ENCODE measurements at places on chromosomes 13 and 19. TPM values are rescaled to one million over a fixed set of nuclear protein-coding genes. Genes with fewer than 3 reads are reported as not detected.

- DNase-seq = no peak
Measured at GRCh38 chr13:79160818-79161217, 245.2 kb downstream of the RBM26 start.

Gene CAMSAP3
- total RNA-seq = 37.0 TPM

Gene KIR2DL1
- not detected for total RNA-seq

DNA sequence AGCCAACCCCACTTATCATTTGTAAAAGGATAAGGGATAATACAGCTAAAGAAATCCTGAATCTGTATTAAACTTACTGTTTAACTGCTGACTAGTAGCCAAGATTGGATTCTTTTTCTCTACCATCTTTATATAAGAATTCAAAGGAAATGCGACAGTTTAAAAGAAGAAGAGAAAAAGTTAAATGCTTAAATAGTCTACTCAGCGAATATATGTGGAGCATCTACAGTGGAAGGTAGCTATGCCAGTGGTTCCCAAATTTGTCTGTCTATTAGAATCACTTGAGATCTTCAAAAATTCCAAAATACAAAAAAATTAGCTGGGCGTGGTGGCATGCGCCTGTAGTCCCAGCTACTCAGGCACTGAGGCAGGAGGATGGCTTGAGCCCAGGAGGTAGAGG, 60.8 kb upstream of the KLF5 start:
- DNase-seq = no peak

GRCh38 chr13:50161052-50161451, 145.8 kb downstream of the KCNRG start:
- no peak for DNase-seq

DNA sequence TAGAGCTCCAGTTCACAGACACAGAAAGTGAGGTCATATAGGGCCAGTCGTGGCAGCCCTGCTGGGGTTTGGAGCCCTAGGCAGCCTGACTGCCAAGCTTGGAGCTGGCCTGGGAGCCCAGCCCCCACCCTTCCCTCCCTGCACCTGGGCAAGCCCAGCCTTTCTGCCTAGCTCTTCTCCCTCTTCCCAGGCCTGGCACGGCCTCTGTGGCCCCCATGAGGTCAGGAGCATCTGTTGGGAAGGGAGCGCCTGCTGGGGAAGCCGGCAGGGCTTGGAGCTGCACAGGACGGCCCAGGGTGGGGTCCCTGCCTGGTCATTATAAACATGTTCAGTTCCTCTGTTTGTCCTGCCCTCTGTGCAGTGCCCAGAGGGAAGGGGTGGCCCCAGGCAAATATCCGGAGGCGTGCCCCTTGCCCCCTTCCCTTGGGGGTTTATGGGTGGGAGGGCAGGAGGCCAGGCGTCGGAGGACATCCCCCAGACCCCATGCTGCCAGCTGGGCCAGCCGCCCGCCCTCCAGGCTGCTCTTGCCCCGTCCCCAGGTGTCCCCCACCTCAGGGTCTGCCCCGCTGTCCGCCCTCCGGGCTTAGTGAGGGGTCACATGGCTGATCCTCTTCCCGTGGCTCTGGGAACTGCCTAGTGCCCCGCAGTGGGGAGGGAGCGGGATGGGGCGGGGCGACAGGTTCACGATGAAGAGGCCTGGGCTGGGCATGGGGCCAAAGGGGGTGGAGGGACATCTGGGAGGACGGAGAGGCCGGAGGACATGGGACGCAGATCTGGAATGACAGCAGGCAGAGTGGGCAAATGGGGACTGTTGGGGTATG, 30.0 kb upstream of the NCCRP1 start:
- DNase-seq = peak; percentile 97

DNA sequence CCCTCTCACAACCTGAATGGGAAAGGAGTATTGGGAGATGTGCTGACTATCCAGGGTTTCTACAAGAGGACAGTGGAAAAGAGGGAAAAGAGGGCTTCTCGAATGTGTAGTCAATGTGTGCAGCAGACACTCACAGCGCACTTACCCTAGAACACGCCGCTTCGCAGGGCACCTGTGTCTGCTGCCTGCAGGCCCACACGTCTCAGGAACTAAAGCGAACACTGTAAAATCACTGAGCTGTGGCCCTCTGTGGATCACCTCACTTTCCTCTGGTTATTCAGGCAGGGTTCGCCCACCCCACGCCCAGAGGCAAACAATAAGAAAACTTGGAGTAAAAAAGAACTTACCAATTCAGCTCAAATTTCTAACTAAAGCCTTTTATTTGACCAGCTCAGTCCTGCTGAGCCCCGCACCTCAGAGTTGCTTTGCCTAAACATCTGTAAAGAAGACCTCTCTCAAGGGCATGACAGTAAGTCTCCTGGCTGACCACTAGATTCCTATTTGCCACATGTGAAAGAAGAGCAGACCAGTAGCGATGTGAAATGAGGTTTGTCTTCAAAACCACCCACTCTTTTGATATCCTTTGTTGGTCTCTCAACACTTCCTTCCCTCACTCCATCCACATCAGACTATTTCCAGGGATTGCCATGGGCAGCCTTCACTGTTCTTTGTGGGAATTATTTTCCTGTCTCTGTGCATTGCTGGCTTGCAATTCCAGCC, 19.3 kb upstream of the DOCK9 start:
- no peak for DNase-seq

DNA sequence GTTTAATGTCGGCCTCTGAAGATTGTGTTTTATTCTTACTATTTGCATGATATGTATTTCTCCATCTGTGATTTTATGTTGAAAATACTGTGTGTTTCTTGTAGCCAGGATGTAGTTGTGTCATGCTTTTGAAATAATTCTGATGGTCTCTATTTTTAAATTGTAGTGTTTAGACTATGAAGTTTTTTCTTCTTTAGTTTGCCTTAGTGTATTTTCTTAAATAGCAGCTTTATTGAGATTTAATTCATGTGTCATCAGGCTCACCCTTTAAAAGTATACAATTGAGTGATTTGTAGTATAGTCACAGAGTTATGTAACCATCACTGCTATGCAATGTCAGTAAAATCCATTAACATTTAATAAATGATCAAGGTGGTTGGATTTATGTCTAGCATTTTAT, 74.5 kb downstream of the PCCA start:
- no peak for DNase-seq

- peak; percentile 27 for DNase-seq
Measured at GRCh38 chr19:12668932-12669269, 2.3 kb downstream of the WDR83 start.

DNA sequence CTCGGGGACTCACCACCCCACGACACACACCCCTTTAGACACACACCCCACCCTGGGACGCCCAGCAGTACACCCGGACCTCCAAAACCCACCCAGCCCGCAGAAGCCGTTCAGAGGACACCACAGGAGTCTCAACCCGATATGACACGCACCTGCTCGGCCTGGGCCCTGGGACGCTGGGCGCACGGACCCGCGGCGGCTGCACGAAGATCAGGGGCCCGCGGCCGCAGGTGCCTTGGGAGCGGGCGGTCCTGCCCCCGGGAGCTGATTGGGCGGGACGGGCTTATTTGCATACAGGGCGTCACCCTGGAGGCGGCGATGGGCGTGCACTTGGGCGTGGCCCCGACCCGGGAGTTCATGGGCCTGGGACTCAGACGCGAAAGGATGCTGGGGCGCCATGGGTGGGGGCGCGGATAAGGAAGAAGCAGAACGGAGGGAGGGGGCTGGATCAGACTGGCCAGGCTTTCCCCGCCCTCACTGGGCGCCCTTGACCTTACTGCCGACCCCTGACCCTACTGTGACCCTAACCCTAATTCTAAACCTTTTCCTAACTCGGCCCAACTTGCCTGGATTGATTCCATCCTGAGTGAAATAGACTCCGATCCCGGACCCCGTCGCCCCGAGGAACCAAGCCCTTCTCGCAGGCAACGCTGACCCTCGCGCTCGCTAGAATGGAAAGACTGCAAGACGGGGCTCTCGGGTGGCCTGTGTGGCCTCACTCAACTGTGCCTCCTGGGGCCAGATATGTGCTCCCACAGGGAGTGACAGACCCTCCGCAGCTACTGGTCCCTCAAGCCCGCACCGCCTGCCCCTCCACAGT, at the start of gene MEF2B:
Gene MEF2B (minus strand): TSS at position 211 of the 820 bp plus-strand sequence. CDS start 19,528 bp downstream, outside the sequence.
- DNase-seq = peak; percentile 38

Gene SLC7A10
- not detected for total RNA-seq

Gene IRGC
- total RNA-seq = 0.08 TPM

Gene ZNF71
- not detected for total RNA-seq

DNA sequence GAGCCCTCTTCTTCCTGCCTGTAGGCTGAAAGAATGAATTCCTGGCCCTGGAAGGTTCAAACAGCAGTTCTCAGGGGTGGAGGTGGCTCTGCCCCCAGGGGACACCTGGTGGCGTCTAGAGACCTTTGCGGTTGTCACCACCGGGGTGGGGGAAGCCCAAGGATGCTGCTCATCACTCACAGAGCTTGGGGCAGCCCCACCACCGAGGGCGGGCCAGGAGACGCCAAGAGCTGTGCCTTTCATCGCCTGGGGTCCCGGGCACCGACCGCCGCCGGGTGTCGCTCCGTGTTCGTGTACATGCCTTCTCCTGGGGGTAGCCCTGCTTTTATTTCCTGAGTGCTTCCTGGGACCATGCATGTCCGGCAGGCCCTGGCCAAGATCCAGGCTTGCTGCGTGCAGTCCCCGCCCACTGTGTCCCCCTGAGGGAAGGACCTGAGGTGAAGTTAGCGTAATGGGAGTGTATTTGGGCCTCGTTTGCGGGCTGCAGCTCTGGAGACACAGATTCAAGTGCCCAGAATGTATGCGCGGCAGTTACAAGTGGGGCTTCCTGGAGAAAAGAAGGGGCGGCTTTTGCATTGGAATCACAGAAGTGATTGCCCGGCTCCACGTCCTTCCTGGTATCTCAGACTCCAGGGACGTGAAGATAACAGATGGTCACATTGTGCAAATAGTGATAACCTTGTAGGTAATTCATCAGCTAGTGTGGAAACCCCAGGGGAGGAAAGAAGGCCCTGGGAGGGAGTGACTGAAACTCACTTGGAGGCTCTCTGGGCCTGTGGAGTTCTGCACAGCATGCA, 7.8 kb downstream of the DOT1L start:
- DNase-seq = peak; percentile 22

DNA sequence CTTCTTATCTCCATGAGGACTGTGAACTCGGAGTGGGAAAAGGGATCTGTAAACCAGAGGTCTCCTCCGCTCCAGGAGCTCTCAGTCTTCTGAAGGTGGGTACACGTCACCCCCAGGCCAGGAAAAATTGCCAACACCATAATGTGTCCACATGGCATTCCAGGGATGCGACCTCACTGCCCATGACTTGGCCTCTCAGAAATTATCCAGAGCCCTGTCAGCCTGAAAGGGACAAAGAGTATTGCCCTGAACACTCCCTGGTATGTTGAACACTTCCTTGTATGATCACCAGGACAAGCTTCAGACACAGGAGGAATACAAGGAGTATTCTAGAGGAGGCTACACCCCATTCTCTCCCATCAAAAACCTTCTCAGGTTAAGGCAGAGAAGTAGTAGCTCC, 81.0 kb upstream of the SLC7A1 start:
- no peak for DNase-seq

Gene CYP4F3
- total RNA-seq = 0.89 TPM

Gene PLK5
- not detected for total RNA-seq

- DNase-seq = no peak
Measured at GRCh38 chr13:28408235-28408848, 86.6 kb downstream of the FLT1 start.

- no peak for DNase-seq
Measured at GRCh38 chr13:113774177-113775107, 15.4 kb downstream of the TMEM255B start.

Gene MEIOSIN
- total RNA-seq = not detected

GRCh38 chr19:39347332-39348164, 5.3 kb downstream of the SAMD4B start:
- DNase-seq = no peak

Gene ZNF578
- not detected for total RNA-seq

DNA sequence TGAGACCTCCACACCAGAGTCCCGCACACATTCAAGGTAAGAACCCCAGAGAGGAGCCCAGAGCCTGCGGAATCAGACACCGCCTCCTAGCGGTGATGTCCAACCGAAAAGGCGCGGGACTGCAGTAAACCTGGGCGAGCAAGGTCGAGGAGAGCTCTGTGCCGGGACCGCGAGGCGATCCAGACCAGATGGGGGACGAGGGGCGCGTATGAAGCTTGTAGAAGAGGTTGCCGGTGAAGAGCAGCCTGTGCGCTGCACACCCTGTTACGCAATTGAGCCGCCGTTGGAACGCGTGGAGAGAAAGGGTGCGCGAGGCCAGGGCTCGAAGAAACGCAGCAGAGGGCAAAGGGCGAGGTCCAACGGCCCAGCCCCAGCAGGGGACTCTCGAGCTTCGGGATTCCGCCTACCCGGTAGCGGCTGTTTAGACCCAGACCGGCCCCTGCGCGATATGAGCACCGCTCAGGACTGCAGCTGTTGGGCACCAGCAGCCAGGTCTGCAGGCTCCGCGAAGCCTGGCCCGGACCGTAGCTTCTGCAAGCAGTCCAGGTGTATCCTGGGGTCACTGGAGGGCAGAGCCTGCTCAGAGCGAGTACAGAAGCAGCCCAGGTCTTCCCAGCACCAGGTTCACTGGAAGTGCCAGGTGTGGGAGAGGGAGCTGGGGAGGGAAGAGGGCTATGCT, 65.9 kb upstream of the ZNF599 start:
- no peak for DNase-seq

GRCh38 chr13:21324803-21325202, 134.3 kb downstream of the ZDHHC20 start:
- no peak for DNase-seq

- DNase-seq = no peak
Measured at GRCh38 chr19:19816679-19817078, 4.9 kb downstream of the ZNF506 start.

Gene KLK10
- total RNA-seq = 171 TPM

- DNase-seq = no peak
Measured at GRCh38 chr13:109713681-109714080, 72.7 kb downstream of the IRS2 start.

DNA sequence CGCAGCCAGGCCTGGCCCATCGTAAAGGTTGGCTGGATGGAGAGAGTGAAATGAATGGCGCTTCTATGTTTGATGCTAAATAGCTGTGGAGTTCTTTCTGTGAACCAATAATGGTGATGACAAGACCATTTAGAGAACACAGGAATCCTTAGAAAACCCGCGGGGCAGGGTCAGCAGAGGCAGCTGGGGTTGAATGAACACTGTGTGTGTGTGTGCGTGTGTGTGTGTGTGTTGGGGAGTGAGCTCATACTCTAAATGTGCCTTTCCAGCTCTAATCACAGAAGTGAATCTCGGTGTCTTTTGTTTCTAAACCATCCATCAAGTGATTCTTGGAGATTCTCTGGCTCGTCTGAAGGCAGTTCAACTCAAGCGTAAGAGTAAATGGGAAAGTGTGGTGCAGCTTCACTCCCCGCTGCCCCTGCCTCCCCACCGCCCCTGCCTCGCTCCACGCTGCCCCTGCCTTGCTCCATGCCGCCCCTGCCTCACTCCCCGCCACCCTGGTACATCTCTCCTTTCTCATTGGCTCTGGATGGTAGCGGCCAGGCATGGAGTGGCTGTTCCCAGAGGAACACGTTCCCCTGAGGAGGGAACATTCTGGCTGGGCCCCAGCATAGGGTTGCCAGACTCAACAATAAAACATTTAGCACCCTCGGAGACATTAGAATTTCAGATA, 21.2 kb downstream of the TMPRSS9 start:
- no peak for DNase-seq

GRCh38 chr13:99429670-99430069, 71.6 kb upstream of the TM9SF2 start:
- DNase-seq = no peak

- DNase-seq = peak; percentile 32
Measured at GRCh38 chr19:48868114-48868886, at the start of gene PLEKHA4. PLEKHA4 (minus strand) TSS chr19:48868617; CDS start chr19:48867620, 997 bp downstream.

GRCh38 chr19:47776568-47776967, 1.9 kb upstream of the SELENOW start:
- DNase-seq = peak; percentile 97

All from HT-29 (cell line).